ENCODE measurements at places on chromosomes 7 and 10.

- DNase-seq, result no peak
Observed at GRCh38 chr7:118183428-118183785, 557 bp upstream of the LSM8 start.

DNA sequence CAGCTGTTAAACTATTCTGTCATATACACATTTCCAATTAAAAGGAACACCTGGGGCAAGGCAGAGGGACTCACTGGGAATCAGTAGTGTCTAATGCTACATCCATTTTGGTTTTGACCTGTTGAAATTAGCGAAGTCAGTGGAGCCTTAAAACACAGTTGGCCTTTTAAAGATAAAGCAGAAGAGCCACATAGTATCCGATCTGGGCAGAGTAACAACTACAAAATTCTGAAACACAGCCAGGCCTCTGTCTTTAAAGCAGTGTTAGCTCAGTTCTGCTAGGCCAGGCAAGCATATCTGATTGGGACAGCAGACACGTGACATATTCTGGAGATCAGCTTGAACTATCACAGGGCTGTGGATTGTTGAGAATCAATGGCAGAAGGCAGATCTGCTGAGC is 117.5 kb upstream of the WNT16 start:
- no peak for DNase-seq

DNA sequence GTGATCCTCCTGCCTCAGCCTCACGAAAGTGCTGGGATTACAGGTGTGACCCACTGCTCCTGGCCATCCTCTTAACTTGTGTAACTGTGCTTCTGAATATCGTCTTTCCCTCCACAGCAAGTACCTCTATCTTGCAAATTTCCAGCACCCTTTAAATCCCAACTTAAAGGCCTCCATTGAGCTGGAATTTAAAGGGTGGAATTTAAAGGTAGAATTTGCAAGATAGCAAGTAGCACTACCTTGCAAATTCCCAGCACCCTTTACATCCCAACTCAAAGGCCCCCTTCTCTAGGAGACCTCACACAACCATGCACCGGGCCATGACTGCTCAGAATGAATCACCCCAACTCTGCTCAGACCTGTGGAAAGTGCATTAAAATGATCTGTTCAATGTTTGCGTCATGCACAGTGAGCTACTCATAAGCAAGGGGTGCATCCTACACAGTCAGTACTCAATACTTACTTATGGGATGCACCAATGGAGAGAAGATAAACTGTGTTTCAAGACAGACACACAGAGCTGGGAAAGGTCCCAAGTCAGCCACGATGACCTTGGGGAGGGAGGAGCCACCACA is 17.8 kb upstream of the SDK1 start:
- DNase-seq, result no peak

- DNase-seq, result peak; percentile 43
Observed at GRCh38 chr10:63437116-63437949, 28.4 kb downstream of the JMJD1C start.

DNA sequence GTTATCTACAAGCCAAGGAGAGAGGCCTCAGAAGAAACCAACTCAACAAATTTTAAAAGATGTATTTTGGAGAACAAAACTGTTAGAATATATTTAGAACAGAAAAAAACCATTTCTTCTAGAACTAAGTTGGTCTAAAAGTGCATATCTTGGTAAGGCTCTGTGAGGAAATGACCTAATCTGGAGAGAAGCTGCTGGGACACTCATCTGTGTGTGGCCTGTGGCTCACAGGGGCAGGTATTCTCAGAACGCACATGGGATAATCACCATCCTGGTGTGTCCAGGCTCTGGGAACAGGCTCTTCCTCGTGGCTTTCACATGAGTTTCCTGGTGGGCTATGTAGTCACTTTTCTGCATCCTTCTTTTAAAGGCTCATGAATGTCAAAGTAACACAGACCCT is 38.1 kb upstream of the PRSS1 start:
- no peak for DNase-seq

DNA sequence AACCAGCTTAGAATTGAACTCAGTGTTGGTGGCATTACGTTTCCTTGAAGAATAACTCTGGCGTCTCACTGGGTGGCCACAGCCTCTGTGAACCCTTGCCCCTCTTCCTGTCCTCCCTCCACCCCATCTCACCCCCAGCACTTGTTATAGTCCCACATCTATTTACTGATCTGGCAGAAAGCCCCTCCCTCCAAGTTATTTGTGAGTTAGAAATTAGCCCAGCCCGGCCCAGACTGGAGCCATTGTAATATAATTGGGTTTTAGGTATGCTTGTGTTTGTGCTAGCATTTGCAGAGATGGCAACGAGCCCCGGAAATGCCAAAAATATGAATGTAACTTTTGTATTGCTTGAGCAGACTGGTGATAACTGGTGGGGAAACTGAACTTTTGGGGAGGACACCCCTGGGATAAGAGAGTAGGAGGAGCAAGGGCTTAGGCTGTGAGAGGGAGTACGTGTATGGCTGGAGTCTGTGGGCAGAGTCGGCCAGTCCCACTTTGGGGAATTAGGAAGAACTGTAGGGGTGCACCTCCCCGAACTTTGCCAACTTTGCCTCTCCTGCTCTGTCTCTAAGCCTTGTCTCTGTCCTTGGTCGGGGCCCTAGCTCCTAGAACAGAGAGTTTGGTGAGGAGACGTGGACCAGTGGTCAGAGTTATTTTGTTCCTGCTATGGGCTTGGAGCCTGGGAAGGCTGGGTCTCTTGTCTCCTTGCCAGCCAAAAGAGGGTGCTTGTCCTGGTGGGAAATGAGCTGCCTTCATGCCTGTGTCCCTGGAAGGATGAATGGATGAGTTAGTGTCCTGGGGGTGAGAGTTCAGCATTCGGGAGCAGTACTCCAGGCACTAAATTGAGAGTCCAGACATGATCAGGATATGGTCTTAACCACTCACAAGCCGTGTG is 19.3 kb upstream of the TRIM8 start:
- DNase-seq, result no peak

GRCh38 chr7:42494736-42495135 is 257.7 kb upstream of the GLI3 start:
- no peak for DNase-seq

- peak; percentile 44 for DNase-seq
Observed at GRCh38 chr7:38524786-38525185, 106.4 kb downstream of the AMPH start.

DNA sequence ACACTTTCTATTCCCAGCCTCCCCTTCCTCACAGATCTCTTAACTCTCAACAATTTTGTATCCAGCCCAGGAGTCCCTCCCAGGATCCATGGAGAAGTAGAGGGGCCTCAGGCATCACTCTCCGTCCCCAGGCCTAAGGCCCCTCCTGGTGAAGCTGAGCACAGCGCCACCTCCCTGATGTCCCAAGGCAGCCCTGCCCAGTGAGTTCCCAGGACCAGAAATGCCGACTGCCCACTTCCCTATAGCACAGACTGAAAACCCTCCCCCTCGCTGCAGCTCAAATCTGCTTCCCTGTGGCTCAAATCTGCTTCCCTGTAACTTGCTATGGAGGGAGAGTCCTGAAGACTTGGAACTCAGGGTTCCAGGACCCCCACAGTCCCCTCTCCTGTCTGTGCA is 35.6 kb downstream of the YKT6 start:
- DNase-seq, result no peak

DNA sequence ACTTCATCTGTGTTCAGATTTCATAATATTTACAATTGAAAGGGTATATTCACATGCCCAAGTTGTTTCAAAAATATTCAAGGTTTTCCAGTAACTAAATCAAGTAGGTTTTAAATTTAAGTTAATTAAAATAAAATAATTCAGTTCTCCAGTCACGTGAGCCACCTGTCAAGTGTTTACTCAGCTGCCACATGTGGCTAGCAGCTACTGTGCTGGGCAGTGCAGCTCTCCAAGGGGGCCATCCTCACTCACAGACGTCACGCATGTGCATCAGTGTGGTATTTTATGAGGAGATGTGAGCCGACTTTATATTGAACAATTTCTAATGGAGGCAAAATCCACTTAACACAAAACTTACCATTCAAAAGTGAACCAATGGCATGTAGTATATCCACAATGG is 69.7 kb upstream of the CAMK2B start:
- DNase-seq, result no peak

GRCh38 chr7:22219739-22220493 is 137.0 kb downstream of the RAPGEF5 start:
- DNase-seq, result no peak

DNA sequence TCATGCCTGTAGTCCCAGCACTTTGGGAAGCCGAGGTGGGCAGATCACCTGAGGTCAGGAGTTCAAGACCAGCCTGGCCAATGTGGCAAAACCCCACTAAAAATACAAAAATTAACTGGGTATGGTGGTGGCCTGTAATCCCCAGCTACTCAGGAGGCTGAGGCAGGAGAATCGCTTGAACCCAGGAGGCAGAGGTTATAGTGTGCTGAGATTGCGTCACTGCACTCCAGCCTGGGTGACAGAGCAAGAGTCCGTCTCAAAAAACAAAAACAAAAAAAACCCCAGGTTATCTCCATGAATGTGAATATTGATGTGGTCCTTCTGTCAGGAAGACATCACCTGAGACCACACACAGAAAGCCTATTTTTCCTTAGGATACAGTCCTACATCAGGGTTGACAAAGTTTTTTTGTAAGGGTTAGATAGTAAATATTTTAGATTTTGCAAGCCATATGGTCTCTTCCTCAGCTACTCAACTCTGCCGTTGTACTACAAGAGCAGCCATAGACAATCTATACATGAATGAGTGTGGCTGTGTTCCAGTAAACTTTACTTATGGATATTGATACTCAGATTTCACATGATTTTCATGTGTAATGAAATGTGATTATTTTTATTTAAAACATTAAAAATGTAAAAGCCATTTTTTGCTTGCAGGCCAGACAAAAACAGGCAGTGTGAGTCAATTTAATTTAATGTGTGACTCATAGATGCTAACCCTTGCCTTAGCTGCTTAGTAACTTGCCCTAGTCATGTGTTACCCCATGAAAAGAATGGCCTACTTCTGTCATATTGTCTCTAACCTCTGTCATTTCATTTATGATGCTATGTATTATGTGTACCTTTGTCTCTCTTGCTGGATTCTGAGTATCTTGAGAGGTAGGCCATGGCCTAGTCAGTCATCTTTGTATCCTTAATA is 78.1 kb downstream of the TPST1 start:
- peak; percentile 89 for DNase-seq

- DNase-seq, result no peak
Observed at GRCh38 chr10:7457478-7458316, 46.9 kb upstream of the SFMBT2 start.

- DNase-seq, result no peak
Observed at GRCh38 chr10:16609211-16609610, 87.5 kb upstream of the C1QL3 start.

DNA sequence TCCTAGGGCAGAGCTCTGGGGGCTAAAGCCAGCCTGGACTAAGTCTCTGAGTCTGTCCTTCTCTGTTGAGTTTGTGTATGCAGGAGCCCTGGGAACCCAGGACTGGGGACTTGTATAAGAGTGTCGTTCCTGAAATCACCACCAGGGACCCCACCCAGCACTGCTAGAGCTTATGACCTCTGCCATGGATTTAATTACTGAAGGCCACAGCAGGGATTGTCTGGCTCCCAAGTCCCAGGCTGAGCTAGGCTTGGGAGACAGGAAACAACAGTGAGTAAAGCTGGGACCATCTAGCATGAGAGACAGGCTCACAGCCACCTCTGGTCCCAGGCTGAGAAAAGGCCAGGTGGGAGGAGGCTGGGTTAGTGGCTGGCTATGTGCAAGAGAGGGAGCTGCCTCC is 1.4 kb upstream of the TSPAN15 start:
- peak; percentile 13 for DNase-seq
